Left lung (tissue), 14 donors: ENCODE measurements at places on chromosomes 6 and 20. TPM values are rescaled to one million over a fixed set of nuclear protein-coding genes. Genes with fewer than 3 reads are reported as not detected.

DNA sequence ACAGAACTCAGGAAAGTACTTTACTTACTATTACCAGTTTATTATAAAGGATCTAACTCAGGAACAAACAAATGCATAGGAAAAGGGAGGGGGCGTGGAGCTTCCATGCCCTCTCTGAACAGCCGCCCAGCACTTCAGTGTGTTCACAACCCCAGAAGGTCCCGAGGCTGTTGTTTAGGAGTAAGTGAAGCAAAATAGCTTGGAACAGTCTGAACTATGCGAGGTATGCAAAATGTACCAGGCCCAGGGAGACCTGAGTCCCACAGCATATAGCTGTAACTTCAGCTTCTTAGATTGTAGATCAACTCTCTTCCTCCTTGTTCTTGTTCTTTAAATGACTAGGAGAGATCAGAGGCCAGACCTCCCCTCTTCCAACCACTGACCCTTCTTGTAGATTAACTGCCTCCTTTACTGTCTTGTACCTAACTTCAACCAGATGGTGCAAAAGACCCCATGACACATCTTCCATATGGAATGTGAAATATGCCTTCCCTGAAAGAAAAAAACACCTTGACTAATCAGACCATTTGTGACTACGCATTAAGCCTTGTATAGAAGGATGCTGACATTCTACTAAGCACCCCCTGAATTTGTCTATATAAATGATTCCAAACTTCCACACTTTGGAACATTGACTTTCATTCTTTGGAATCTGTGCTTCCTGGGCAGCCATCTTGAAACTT lies 98.8 kb upstream of the SNX9 start:
- DNase-seq, result no peak

DNA sequence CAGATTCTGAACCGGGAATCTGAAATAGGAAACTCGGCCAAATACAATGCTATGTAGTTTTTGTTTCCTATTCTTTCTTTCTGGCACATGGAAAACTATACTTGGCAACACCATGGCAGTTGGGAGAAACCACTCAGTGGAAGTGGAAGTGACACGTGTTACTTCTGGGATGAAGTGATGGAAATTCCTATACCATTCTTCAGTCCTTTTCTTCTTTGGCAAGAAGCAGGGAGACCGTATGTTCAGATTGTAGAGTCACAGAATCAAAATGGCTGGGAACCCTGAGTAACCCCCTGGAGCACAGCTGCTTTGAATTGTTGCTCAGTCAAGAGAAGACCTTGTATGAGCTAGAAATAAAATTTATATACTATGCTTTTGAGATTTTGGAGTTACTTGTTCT lies 18.8 kb upstream of the TINAG start:
- no peak for DNase-seq

DNA sequence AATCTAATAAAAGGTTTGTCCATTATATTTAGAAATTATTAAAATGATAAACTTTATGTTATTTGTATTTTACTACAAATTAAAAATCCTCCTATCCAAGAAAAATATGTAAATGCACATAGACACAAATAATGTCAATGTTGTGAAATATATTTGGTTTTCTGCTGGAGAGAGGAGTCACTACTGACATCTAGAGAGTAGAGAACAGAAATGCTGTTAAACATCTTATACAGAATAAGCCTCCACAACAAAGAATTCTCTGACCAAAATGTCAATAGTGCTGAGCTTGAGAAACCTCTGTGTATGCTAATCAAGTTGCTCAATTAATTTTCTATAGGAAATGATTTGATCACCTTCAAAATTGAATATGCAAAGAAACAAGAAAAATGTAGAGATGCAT lies 12.4 kb downstream of the HTR1B start:
- DNase-seq, result no peak

GRCh38 chr20:57669632-57670031 lies 40.2 kb downstream of the PMEPA1 start:
- no peak for DNase-seq

- DNase-seq, result no peak
Measured at GRCh38 chr6:157304899-157305663, 18.2 kb downstream of the TMEM242 start.

GRCh38 chr6:85600713-85601313 lies 7.2 kb upstream of the SNX14 start:
- no peak for DNase-seq

DNA sequence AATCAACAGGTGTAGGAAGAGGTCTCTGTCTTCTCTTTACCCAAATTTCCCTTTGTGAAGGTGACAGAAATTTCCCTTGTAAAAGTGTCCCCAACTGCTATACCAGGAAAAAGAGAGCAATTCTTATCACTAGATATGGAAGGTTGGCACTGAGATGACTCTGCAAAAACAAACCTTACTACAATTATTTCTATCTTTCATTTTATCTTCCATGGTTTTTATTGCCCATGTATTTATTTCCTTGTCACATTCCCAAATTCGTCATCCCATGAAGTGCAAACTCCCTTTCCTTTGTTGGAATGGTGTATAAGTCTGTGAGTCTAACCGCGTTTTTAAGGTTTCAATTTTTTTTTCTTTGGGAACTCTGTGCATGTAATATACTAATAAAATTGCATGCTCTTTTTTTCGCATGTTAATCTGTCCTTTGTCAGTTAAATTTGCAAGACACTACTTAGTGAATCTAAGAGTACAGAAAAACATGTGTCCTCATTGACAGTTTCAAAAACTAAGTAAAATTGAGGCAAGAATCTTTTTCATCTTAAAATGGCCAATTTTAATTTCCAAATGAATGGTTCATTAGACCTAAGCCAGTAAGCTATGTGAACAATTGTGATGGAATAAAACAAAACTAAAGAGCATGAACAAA lies 35.4 kb upstream of the HFE start:
- DNase-seq, result no peak

GRCh38 chr6:100343316-100344077 lies 121.2 kb downstream of the SIM1 start:
- DNase-seq, result no peak

- no peak for DNase-seq
Measured at GRCh38 chr20:23857962-23858595, 21.5 kb downstream of the CST5 start.

GRCh38 chr6:138231381-138231886 lies 13.1 kb upstream of the PBOV1 start:
- no peak for DNase-seq

GRCh38 chr20:14775778-14776177 lies 438.4 kb upstream of the FLRT3 start:
- no peak for DNase-seq

DNA sequence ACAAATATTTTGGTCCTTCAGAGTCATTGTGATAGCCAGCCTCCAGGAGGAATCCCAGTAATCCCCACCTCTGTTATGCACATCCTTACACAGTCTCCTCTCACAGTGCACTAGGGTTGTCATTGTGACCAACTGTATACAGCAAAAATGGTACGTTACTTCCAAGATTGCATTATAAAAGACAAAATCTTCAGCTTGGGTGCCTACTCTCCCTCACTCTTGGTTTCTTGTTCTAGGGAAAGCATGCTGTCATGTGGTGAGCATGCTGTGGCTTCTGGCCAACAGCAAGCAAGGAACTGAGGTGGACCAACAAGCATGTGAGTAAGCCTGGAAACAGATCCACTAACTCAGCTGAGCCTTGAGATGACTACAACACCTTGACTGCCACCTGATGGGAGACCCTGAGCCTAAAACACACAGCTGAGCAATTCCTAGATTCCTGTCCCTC lies 130.1 kb upstream of the DST start:
- no peak for DNase-seq

- no peak for DNase-seq
Measured at GRCh38 chr6:12354499-12354898, 64.3 kb downstream of the EDN1 start.

- DNase-seq, result no peak
Measured at GRCh38 chr6:119333707-119334295, 15.8 kb downstream of the MAN1A1 start.

GRCh38 chr6:148967541-148967956 lies 220.7 kb downstream of the UST start:
- no peak for DNase-seq

DNA sequence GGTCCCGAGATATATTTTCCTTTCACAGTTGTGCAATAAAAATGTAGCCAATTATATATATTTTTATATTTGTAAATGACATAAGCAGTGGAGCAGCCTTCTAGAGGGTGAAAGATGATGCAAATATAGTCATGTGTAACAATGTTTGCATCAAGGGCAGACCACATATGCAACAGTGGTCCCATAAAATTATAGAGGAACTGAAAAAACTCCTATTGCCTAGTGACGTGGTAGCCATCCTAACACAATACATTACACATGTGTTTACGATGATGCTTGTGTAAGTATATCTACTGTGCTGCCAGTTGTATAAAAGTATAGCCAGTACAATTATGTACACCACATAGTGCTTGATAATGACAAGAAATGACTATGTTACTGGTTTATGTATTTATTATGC lies 162.8 kb downstream of the ZFAND3 start:
- DNase-seq, result no peak

DNA sequence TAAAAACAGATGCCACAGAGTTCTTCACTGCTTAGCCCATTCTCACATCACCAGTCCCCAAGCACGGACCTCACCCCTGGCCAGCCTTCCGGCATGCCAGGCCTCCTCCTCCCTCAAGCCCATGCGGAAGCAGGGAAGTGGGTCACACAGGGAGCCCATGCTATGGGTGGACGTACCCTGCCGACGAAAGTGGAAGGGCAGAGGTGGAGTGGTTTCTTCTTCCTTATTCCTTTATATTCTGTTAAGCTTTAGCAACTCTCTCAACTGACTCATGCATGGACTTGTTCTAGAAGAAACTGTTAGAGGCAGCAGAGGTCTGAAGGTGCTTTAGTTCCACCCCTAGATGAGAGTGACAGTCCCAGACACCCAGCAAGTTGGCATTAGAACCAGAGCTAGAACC lies 118.6 kb downstream of the LY86 start:
- DNase-seq, result no peak

DNA sequence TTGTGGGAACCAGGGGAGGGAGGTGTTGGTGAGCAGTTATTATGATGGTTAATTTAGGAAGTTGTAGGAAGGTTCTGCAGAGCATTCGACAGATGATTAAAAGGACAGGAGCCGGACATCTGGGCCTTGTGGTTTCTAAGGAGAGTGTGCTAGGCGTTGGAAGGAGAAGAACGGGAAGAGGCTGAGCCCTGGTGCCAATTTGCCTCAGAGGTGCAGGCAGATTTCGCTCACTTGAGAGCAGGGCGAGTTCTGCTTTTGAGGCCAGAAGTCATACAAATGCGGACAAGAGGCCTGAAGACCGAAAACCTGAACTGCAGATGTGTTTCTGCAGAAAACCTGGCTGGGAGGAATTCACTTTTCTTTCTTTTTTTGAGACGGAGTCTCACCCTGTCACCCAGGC lies 30.5 kb upstream of the RPS6KA2 start:
- no peak for DNase-seq

- DNase-seq, result no peak
Measured at GRCh38 chr6:30768634-30769087, 24.3 kb upstream of the IER3 start.

DNA sequence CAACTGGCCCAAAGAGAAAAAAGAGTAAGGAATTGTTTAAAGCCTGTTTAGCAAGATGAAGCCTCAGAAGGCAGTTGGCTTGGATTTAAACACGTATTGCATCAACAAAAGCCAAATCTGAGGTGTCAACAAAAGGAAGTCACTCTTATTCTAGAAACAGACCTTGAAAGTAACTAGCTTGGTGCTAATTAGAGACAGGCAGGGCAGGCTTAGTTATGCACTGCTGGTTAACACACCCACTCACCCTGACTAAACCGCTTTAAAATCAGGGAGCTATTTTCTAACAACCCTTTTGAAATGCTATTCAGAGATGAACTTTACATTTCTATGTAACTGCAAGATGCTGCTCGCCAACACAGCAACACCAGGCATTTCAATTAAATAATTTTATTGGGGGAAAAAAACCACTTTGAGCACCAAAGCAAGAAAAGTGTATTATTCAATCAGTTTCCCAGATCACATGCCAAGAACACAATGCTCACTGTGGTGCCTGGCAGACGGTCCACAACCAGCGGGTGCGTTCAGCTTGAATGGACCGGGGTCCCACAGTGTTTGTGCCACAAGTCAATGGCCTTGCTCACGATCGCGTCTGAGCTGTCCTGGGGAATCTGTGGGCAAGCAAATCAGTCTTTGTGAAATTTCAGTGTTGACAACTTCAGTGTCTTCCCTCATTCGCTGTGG lies 23.6 kb downstream of the TBC1D7 start:
- no peak for DNase-seq

The SSTR4 gene
- polyA plus RNA-seq, result 0.23 TPM

The XKR7 gene
- 0.06 TPM for polyA plus RNA-seq

The SMPD2 gene
- 12.9 TPM for polyA plus RNA-seq

The DACT2 gene
- 44.8 TPM for polyA plus RNA-seq

The VEGFA gene
- 195 TPM for polyA plus RNA-seq

The WFDC12 gene
- not detected for polyA plus RNA-seq

The RAB22A gene
- polyA plus RNA-seq, result 19.2 TPM

The HLA-DOB gene
- polyA plus RNA-seq, result 0.41 TPM

The MYCT1 gene
- 33.4 TPM for polyA plus RNA-seq

The GPLD1 gene
- 3.0 TPM for polyA plus RNA-seq

The DEFB115 gene
- polyA plus RNA-seq, result not detected
